NCI-H510A (cell line): ENCODE measurements at places on chromosomes 7 and 10.

- DNase-seq = no peak
These were observed 668.3 kb upstream of the FOXK1 start for GRCh38 chr7:4013793-4014192.

- no peak for DNase-seq
These were observed 22.8 kb downstream of the SLC39A12 start for GRCh38 chr10:17974505-17974904.

- no peak for DNase-seq
These were observed 96.9 kb downstream of the PLPP4 start for GRCh38 chr10:120553911-120554310.

- DNase-seq = no peak
These were observed 63.6 kb downstream of the GPR37 start for GRCh38 chr7:124701955-124702354.

DNA sequence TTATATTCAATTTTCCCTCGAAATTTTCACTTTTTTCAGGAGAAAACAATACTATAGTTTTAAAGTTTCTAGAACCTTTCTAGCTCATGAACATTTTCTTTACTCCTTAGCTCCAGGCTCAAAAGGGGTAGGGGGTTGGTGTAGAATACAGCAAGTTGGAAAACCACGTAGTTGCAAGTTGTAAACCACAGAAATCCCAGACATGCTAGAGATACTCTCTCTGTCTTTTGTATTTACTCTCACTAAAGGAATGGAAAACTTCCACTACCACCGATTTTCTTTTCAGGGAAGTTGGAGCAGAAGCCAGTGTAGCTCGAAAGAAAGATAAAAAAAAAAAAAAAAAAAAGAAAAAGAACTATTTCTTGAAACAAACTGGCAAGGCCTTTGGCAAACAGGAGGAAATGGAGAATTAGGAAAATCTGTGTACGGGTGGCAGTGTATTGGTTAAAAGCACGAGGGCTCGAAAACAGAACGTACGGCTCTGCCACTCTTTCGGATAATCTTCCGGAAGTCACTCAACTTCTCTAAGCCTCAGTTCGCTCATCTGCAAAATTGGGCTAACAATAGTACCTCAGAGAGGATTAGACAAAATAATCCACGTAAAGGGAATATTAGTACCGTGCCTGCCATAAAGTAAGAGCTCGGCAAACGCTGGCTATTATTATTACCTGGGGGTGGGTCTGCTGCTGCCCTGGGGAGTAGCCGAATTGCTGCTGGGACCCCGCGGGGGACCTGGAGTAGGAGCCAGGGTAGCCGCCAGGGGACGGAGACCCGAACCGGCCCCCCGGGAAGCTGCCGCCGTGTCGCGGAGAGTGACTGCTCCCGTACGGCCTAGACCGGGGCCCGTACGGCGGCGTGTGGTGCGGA, 628 bp downstream of the MPLKIP start:
- peak; percentile 44 for DNase-seq

- DNase-seq = no peak
These were observed 609.0 kb upstream of the FOXK1 start for GRCh38 chr7:4073052-4073451.

DNA sequence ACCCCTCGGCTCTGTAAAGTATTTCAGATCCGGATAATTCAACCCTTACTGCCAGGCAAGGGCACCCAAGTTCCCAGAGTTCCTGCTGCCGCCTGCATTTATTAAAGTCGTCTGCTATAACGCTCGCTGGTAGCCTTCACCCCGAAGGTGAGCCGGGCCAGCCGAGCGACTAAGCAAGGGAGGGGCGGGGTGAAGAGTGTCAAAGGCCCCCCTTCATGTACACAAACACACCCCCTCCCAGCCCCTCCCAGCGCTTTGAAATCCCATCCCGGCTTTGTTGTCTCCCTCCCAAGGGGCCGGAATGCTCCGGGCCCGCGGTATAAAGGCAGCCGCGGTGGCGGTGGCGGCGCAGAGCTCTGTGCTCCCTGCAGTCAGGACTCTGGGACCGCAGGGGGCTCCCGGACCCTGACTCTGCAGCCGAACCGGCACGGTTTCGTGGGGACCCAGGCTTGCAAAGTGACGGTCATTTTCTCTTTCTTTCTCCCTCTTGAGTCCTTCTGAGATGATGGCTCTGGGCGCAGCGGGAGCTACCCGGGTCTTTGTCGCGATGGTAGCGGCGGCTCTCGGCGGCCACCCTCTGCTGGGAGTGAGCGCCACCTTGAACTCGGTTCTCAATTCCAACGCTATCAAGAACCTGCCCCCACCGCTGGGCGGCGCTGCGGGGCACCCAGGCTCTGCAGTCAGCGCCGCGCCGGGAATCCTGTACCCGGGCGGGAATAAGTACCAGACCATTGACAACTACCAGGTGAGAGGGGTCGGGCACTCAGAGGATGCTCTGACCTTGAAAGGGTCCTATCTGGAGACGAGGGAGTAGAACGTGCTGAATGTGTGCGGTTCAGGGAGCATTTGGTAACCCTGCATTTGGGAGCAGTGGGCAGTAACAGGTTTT, at the start of gene DKK1:
DKK1 (plus strand) TSS at position 349 of the 889 bp plus-strand sequence; CDS start at position 503, 154 bp downstream.
- peak; percentile 10 for DNase-seq

- no peak for DNase-seq
These were observed 107.7 kb downstream of the MAPK8 start for GRCh38 chr10:48414160-48414559.

- no peak for DNase-seq
These were observed 116.8 kb downstream of the ABLIM1 start for GRCh38 chr10:114541081-114541796.

DNA sequence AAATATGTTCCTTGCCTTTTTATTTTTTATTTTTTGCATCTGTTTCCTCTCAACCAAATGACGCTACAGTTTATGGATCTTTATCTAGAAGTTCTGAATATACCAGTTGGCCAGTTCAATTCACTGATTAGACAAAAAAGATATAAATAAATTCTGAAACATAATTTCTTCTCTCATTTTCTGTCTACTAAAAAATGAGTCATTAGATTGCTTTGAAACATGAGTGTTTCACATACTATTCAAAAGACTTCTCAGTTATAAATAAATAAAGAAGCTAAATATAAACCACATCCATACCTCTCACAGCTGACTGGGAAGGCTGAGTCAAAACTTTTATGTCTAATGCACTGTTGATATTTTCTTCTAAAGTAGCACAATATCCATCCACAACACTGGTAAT, 97.6 kb upstream of the GPR22 start:
- DNase-seq = no peak

- no peak for DNase-seq
These were observed 1.1 kb upstream of the TARP start for GRCh38 chr7:38274486-38274885.

DNA sequence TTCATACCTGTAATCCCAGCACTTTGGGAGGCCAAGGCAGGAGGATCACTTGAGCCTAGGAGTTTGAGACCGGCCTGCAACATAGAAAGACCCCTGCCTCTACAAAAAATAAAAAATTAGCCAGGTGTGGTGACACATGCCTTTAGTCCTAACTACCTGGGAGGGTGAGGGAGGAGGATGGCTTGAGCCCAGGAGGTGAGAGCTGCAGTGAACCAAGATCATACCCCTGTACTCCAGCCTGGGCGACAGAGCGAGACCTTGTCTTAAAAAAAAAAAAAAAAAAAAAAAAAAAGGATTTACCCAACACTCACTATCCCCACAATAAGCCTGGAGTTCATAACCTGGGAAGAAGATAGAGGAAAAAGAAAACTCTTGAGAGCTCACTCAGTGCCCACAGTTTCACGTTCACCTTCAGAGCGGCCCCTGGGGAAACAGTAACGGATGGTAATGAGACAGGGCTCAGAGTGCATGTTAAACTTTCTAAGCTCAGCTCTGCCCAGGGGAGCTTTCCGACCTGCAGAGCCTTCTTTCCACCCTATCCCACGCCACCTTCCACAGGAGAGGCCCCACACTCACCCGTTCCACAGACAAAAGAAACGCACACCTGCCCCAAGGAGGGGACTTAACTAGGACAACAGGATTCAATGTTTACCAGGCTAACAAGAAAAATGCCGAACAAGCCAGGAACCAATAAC, 259.8 kb upstream of the KLF14 start:
- no peak for DNase-seq

DNA sequence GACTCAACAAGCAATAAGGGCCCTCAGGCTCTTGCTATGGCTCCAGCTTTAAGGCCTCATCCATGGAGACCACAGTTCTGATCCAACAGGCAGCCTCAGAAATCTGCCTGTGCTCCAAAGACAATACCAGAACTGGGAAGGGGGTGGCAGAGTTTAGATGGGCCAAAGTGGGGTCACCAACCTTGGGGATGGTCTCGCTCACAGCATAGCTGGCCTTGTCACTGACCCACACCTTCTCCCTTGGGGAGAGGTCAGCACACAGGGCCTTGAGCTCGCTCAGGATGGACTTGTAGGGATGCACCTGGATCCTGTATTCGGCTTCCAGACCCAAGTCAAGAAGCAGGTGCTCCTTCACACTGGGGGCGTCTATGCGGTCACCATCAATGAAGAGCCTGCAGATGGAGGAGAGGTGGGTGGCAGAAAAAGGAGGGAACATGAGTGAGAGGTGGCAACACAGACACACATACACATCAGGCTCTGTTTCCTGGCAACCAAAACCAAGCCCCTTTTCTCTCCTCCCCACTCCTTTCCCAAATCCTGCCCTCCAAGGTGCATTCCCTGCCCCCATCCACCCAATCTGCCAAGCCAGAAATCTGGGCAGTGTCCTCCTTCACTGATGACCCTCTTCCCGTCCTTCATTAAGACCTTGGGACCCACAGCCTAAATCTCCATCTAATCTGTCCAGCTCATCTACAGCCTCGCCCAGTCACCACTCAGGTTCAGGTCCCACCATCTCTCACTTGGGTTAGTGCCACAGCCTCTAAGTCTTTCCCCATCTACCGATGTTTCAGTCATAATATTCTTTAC, 40.9 kb downstream of the XPNPEP1 start:
- no peak for DNase-seq

DNA sequence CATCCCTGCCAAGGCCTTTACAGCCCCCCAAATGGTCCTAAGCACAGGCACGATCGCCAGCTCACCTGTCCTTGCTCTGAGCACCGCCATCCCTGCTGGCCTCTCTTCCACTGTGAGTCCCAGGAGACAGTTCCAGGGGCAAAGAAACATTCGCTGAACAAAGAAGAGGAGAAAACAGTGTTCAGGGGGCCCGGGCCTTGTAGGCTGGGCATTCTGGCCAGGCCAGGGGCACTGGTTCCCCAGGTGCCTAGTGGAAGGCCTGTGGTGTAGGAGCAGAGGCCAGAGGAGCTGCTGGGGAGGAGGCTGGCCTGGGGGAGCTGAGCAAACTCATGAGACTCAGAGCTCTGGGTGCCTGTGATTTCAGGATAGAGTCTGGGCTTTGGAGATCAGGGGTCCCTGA, 22.6 kb downstream of the AQP1 start:
- DNase-seq = no peak

DNA sequence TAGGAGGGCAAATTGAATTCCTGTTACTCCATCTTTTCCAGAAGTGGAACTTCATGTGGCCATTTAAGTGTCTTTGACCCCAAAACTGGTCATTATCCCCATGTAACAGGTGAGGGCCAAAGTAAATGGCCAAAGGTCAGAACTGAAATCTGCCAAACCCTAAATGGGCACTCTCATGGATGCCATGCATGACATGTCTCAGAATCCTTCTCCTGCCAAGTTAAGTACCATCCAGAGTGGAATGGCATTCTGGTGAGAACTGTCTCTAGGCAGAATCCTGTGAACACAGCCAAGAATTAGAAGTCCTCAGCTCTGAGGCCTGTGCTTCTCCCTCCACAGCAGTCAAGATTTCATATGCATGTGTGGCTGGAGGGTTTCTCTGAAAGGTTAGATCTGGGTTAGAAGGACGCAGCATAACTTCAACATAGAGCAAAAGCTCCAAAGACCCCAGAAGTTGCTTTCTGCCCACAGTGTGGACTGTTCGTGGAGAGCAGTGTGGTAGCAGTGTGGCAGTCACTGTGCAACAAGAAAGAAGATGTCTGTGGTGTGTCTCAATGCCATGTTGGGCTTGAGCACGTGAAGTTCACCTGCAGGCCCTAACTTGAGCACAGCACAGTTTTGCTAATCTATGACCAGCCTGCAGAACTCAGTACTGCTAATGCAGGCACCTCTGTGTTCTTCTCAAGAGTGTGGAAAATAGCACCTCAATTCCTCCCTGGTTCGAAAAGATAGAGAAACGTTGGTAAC, 121.3 kb downstream of the ADCY1 start:
- no peak for DNase-seq

DNA sequence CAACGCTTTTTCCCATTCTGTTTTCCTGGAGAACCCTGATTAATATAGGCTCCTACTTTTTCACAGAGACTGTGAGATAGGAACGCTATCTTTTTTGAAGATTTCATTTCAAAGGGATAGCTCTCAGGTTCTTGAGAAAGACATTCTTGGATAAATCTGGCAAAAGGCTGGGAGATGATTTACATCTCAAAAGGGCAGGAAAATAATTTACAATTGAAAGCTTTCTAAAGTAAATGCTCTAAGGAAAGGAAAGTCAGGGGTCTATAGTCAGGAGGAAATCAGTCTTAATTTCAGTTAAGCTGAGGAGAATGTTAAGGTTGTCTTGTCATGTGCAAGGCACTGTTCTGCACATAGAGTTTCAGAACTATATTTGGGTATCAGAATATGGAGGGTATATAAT, 278.8 kb downstream of the KIF20B start:
- no peak for DNase-seq

DNA sequence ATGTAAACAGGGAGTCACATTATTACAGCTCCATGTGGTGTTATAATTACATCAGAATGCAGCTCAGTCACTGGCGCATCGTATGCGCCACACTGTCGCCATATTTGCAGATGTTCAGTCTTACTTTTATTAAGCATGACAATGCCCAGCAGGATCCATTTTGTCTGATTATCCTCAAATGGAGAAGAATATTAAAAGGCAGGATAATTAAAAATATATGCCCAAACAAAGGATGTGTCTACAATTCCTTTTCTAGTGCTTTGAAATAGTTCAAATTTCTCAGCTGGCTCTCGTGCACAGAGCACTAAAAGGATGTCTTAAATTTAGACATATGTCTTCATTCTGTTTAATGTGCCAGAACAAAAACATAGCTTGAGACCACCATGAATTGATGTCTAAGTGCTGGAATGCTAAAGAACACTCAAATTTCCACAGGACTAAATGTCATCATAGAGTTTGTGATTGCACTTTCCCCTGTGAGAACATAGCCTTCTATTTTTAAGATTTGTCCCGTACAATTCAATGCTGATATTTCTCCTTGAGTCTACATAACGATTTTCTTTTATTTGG, 168.0 kb downstream of the DKK1 start:
- no peak for DNase-seq

GRCh38 chr7:134946260-134946659, 40.0 kb upstream of the AGBL3 start:
- no peak for DNase-seq

GRCh38 chr7:155865830-155866525, 53.7 kb upstream of the SHH start:
- DNase-seq = no peak

GRCh38 chr10:51117053-51117660, 42.9 kb downstream of the PRKG1 start:
- DNase-seq = no peak
